ENCODE measurements at places on chromosomes 5 and 9.

DNA sequence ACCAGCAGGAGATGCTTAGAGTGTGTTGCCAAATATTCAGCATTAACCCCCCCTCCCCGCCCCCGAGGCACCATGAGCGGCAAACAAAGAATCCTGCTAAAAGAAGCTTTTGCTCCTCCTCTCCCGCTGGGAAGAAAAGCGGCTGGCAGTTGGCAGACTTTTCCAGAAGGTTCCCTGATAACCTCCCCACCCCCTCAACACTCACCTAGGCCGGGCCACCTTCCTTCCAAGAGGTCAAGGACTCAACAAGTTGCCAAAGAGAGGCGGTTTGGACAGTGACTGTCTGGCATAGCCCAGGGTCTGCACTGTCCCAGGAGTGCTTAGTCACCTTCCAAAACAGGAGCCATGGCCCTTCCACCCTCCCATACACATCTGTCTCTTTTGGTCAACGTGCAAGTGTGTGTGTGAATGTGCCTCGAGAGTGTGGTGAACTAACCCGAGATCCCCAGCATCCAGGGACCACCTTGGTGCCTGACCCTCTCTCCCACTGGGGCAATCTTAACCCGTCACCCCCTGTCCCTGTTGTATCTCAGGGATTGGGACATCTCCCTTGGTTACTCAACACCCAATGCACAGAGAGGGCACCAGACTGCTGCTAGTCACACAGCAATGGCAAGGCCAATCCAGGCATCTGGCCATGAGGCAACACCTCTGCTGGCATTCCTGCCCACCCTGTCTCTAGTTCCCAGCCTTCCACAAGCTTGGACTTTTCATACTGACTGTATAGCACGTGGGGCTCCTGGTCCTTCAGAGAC, 18.9 kb downstream of the CAMK2A start:
- no peak for DNase-seq

DNA sequence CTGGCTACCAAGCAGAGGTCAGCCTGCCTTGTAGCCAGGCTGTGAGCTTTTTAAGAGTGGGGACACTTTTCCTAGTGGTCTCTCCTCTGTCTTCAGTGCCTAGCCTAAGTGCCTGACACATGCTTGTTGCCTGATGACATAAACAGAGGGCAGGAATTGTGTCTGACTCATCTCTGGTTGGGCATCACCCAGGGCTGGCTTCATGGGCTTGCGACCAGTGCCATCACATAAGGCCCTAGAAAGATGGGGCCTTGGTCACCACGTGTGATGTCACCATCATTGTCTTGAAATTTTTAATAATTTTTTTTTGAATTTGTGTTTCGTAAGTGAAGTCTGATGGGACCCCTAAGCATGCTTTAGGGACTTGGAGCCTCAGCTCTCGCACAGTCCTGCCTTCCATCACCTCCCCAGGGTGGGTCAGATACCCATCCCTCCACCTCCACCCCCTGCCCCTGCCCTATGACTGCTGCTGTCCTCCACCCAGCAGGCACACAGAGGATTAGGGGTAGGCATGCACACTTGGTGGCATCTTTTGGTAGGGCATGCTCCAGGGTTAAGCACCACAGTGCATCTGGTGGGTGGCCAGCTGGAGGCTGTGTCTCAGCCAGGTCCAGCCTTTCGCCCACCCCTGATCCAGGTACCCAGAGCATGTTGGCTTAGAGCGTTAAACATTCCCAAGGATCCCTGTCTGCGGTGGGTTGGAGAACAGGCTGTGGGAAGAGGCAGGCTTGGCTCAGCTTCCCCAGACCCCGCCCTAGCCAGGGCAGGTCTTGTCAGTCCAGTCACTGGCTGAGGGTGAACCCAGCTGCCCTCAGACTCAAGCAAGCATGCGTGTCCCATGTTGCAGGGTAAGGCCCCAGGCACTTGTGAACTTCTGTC, 80.1 kb upstream of the SH3PXD2B start:
- peak; percentile 6 for DNase-seq

GRCh38 chr9:99167694-99168093, 54.0 kb downstream of the ALG2 start:
- no peak for DNase-seq

DNA sequence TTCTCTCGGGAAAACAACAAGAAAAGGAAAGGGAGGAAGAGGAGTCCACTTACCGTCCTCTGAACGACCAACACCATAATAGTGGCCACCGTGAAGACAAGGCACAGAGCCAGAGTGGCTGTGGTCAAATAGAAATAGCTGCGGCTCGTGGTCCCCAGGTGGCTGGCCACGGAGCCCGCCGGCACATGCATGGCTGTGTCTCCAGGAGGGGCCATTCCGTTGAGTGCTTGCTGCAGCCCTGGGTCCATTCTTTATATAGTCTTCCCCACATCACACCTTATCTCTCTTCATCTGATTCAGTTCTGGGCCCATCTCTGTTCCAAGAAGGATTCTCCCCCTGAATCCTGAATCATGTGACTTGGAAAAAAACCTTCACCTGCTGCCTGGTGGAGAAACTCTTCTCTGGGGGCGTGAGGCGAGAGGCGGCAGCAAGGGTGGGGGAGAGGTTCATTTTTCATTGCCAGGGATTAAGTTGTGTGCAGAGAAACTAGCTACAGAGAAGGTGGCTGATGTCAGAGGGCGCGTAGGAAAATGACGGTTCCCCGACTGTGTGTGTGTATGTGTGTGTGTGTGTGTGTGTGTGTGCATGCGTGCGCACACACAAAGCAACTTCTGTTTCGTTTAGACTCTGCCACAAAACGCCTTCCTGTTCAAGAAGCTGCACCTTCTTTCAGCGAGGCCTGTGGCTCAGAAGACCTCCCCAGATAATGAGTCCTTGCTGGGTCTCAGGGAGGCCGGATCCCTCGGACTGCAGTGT, at the start of gene TNFSF8:
Gene TNFSF8 (minus strand): TSS at position 536 of the 757 bp plus-strand sequence. CDS start 288 bp downstream, at position 248.
- DNase-seq = no peak

DNA sequence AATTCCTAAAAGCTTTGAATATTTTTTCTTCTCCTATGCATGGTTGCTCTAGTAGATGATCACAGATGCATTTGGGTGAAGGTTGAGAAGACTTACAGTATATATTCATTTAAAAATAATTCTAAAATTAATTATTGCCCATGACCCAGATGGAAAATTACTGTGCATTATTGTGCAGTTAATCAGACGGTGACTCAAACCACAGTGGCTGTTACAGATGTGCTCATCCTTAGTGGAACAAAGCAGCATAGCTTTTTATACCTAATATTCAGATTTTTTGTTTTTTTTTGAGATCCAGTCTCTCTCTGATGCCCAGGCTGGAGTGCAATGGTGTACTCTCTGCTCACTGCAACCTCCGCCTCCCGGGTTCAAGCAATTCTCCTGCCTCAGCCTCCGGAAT, 10.7 kb downstream of the OR2V1 start:
- DNase-seq = peak; percentile 59

DNA sequence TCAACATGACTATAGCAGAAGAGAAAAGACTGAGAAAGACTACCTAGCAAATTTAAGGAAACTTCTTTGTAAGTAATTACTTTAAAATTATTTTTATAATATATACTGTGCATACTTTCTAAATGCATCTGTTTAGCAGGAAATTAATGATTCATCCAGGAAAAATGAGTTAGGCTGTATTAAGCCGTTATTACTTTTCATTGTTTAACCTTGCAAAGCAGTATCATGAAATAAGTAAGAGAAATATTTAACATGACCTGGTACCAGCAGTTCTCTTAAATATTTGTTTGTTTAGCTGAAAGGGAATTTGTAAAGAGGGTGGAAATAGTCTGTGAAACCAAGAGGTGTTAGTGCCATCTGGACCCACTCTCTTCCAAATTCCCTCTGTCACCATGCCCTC, 175.0 kb downstream of the GNAQ start:
- DNase-seq = no peak

DNA sequence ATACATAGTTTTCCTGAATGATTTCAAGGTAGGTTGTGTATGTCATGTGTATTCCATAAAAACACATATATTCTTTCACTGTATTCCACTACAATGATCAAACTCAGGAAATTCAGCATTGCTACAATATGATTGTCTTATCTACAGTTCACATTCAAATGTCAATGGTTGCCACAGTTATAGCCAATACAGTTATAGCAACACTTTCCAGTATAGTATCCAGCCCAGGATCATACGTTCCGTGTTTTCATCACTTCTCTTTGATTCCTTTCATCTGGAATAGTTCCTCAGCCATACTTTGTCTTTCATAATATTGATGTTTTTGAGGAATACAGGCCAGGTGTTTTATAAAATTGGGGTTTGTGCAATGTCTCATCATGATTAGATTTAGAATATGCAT, 9.5 kb downstream of the OR2S2 start:
- DNase-seq = no peak

GRCh38 chr5:157616785-157617184, 35.5 kb downstream of the SOX30 start:
- no peak for DNase-seq

- DNase-seq = no peak
Measured at GRCh38 chr5:80054682-80055081, 19.5 kb downstream of the THBS4 start.

DNA sequence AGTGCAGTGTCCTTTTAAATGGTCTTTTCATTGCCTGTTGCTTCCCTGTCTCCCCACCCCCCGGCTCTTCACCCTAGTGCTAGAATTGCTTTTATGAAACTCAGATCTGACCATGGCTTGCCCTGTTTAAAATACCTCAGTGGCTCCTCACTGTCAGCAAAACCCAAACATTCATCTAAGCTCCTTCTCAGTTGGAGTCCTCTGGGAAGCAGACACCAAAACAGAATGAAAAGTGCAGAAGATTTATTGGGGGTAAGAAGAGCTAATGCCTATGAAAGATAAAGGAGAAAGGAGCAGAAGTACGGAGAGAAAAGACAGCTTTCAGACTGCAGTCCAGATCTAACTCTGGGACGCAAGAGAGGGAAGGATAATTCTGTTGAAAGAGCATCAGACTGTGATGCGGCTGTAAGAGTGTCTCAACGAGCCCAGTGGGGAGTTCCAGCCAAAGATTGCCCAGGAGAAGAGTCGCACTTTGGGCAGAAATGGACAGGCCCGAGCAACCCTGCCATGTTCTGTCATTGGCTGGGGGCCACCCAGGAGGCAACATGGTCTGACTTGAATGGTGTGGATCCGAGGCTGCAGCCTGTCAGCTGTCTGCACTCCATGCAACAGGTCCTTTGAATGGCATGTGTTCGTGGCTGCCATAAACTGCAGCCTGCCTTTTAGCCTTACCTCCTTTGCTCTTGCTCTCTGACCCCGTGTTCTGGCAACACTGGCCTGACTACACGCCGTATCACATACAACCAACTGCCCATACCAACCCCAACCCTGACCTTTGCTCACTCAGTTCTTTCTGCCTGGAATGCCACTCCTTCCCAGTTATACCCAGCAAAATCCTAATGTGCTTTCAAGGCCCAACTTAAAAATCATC, 55.9 kb downstream of the IRF1 start:
- no peak for DNase-seq

- no peak for DNase-seq
Measured at GRCh38 chr5:5792106-5792505, 369.6 kb downstream of the ICE1 start.

DNA sequence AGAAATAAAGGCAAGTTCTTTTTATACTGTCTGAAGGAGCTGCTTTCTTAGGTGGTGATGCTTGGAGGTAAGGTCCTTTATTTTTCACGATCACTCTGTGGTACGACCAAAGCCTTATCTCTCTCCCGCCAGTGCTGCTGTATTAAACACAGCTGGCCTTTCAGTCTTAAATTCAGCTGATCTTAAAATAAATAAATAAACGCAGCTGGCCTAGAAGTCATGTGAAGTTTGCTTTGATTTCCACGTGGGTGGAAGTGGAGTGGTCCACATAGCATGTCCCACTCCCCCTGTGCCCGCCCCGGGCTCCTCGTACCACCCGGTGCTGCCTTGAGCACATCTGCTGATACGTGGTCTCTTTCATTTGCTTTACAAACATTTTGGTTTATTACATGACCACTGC, 260.4 kb downstream of the FANCC start:
- DNase-seq = no peak

GRCh38 chr9:78358329-78359051, 61.6 kb downstream of the PSAT1 start:
- DNase-seq = no peak

- DNase-seq = peak; percentile 47
Measured at GRCh38 chr5:154038261-154038706, 426 bp downstream of the FAM114A2 start.

Measured in RKO (cell line).